ENCODE measurements at places on chromosomes 7 and 10.

DNA sequence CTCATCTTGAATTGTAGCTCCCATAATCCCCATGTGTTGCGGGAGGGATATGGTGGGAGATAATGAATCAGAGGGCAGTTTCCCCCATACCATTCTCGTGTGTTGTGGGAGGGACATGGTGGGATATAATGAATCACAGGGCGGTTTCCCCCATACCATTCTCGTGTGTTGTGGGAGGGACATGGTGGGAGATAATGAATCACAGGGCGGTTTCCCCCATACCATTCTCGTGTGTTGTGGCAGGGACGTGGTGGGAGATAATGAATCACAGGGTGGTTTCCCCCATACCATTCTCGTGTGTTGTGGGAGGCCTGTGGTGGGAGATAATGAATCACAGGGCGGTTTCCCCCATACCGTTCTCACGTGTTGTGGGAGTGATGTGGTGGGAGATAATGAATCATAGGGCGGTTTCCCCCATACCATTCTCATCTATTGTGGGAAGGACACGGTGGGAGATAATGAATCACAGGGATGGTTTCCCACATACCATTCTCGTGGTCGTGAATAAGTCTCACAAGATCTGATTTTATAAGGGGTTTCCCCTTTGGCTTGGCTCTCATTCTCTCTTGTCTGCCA, 271.0 kb downstream of the MAD1L1 start:
- peak; percentile 44 for DNase-seq

DNA sequence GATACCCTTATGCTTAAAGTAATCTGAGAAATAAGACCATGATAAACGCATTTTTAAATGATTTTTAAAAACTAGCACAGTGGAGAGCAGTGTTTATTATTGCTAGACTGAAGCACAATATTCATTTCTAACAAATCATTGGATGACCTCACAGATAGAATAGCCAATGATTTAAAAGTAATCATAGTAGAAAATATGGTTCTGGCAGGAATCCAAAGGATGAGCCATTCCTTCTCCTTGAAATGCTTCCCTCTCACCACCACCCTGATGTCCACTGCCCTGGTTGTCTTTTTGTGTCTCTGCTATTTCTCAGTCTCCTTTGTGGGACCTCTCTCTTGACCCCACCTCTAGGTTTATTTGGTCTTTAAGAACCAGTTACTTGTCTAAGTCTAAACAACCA, 64.9 kb downstream of the PRKG1 start:
- DNase-seq = no peak

DNA sequence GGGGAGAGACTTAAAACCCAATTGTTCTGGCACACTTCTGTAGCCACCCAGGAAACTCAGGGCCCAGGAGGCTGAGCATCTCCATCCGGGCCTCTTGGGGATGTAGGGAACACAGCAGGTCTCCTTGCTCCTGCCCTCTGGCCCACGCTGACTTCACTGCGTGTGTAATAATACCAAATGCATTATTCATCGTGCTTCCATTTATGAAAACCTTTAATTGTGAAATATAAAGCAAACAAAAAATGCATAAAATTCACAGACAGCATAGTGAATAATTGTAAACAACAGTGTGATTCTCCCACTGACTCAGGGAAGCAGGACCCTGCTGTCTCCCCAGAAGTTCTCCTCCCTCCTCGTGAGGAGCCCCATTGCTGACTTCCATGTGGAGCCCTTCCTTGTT, 70.3 kb upstream of the SHH start:
- no peak for DNase-seq

- no peak for DNase-seq
Observed at GRCh38 chr10:84269773-84270172, 24.9 kb downstream of the RGR start.

DNA sequence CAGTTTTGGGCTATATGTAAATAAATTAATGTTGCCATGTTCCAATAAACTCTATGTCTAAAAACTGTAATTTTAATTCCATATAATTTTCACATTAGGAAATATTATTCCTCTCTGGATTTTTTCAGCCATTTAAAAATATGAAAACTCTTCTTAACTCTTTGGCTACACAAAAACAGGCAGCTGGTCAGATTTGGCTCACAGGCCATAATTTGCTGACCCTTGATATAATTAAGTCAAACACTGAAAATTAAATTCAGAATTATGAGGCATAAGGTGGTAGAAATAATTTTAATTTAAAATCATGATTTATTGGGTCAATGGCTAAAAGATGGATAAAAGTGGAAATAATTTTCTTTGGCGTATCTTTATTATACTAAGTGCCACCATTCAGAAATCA, 167.0 kb upstream of the ETV1 start:
- no peak for DNase-seq

DNA sequence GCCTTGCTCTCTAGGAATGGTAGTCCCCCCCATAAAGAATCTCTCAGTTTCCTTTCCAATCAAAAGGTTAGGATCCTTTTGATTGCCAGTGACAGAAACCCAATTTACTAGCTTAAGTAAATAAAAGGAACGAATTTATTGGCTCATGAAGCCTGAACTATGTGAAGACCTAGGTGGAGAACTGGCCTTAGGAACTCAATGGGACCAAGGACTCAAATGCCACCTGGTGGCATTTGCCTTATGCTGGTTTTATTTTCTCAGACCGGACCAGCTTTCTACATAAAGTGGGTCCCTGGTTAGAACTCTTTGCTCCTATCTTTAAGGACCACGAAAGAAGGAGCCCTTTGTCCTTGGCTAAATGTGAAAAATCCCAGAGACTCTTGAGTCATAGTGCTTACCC, 25.4 kb downstream of the CFTR start:
- DNase-seq = no peak

DNA sequence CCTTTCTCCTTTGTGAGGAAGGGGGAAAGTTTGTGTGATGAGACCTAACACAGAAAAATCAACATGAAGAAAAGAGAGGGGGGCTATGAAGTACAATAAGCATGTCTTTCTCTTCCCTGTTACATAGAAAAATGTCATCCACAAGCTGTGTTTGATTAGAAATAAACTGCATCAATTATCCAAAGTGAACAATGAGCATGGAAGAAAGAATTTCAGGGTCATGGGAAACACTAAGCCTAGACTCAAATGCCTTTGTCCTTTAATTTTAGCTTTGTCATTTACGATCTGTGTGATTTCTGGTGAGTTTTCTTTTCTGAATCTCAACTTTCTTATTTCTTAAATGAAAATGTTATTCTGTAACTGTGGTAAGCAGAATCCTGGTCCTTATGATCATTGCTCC, 121.0 kb downstream of the GNAI1 start:
- DNase-seq = no peak

- DNase-seq = no peak
Observed at GRCh38 chr7:94294471-94295131, 100.1 kb upstream of the COL1A2 start.

DNA sequence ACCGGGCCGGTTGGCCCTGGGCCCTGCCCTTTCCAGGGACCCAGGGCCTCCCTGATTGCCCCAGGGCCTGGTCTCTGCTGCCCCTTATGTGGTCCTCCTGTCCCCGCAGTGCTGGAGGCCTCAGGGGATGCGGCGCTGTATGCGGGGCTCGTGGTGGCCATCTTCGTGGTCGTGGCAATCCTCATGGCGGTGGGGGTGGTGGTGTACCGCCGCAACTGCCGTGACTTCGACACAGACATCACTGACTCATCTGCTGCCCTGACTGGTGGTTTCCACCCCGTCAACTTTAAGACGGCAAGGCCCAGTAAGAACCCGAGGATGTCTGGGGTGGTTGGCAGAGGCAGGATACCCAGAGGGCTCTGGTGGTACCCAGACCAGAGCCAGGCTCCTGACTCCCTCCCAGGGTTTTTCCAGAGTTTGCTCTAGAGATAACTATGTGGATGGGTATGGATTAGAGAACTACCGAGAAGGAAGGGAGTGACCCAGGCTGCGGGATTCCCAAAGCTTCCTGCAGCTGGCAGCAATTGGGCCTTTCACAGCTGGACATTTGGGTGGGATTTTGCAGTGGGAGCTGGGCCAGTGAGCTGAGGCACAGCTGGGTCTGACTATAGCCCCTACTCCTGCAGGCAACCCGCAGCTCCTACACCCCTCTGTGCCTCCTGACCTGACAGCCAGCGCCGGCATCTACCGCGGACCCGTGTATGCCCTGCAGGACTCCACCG, 28.1 kb upstream of the SLC29A3 start:
- no peak for DNase-seq

- no peak for DNase-seq
Observed at GRCh38 chr10:30553626-30554439, 75.7 kb downstream of the LYZL2 start.

DNA sequence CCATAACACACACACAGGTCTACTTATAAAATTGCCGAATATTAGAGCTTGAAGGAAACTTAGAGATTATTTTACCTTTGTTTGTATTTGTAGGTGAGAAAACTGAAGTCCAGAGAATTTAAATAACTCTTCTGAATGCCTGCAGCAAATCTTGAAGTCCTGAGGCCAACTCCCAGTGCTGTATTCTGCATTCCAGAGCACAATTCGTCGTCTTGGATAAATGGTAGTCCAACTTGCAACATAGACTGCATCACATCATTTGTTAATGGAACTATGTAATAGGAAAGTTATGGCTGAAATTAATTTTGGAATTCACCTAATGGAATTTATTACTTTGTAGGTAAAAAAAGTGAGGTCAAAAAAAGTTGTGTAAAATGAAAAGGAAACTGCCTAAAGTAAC, 37.3 kb upstream of the SEMA3D start:
- DNase-seq = no peak

DNA sequence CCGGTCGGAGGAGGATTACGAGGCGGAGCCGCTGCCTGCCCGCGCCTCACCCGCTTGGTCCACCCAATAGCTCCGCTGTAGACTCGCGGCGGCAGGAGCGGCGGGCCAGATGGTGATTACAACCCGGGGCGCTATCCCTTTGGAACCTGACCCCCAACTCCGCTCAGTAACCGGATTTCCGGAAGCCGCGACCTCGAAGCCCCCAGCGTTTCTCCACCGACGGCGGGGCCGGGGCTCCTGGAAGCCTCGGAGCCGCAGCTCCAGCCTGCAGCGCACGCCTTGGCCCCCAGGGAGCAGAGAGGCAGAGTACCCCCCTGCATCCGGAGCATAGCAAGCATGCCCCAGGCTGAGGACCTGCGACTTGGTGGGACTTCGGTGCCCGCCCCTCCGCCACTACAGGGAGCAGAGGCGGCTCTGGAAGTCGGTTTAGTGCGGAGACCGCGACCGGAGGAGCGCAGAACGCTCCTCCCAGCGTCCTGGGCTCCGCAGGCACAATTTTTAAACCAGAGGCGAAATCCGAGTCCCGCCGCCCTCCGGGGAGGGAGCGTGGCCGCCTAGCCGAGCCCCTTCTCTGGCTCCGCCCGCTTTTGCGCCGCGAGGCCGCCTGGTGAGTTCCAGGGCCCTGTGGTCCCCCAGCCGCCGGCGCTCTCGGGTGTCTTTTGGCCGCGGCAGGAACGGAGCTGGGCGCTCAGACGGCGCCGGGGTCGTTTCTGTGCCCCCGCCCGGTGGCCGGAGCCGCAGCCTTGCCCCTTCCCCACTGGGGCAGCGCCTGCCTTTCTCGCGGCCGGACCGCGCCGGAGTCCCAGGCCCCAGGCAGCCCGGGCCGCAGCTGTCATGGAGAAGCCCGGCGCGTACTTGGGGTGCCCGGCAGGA, 28.2 kb upstream of the BMS1 start:
- DNase-seq = peak; percentile 15

DNA sequence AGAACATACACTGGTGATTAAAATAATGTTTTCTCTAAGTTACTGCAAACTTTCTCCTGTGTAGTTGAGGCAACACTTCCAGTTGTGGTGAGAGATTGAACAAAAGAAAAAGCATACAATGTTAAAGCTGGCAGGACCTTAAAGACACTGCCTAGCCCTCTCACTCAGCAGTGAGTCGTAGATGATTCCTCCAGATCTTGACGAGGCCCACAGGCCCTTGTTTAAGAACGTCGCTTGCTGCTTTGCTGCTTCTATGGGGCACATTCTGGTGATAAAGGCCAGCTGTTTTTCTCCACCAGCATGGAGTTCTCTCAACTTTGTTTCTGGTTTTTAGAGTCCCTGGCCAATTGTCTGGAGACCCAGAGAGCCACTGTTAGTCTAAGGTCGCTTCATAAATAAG, 2.8 kb upstream of the DENND11 start:
- no peak for DNase-seq

- no peak for DNase-seq
Observed at GRCh38 chr7:22582863-22583622, 83.1 kb upstream of the STEAP1B start.

- DNase-seq = no peak
Observed at GRCh38 chr10:130495891-130496636, 359.9 kb downstream of the GLRX3 start.

- no peak for DNase-seq
Observed at GRCh38 chr10:46234431-46235060, 52.3 kb upstream of the ANTXRL start.

- DNase-seq = no peak
Observed at GRCh38 chr10:119634219-119634544, 17.0 kb upstream of the BAG3 start.

GRCh38 chr10:71513936-71514335, 117.2 kb downstream of the CDH23 start:
- DNase-seq = no peak

- no peak for DNase-seq
Observed at GRCh38 chr7:2383543-2384274, 19.7 kb upstream of the CHST12 start.

GRCh38 chr7:4713183-4713784, 31.2 kb downstream of the FOXK1 start:
- DNase-seq = no peak

- peak; percentile 14 for DNase-seq
Observed at GRCh38 chr7:131302876-131303707, 24.6 kb upstream of the MKLN1 start.

GRCh38 chr10:55870186-55870585, 490.9 kb downstream of the ZWINT start:
- no peak for DNase-seq

GRCh38 chr10:22931948-22932347, 4.1 kb downstream of the ARMC3 start:
- DNase-seq = no peak

DNA sequence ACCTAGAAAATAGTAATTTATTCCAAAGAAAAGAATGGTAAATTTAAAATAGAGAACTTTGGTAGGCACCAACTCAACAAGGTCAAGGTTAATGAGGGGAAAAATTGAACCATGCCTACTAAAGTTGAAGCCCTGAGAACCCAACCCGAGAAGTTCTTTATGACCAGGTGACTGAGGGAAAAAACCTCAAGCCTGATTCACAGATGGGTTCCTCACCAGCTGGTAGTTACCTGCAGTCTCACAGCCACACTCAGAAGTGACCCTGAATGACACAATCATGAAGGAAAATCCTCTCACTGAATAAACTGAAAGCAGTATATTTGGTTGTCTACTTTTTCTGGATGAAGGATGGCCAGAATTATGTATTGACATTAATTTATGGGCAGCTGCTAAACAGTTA, 7.0 kb downstream of the C10orf67 start:
- DNase-seq = no peak

Data from activated effector memory CD4-positive, alpha-beta T cell treated with Interleukin-2 at 50 U/mL for 16 hours (primary cell).